Large intestine (tissue), 12 donors: ENCODE measurements at places on chromosomes 4 and X. TPM values are rescaled to one million over a fixed set of nuclear protein-coding genes. Genes with fewer than 3 reads are reported as not detected.

TRIML1 gene
- polyA plus RNA-seq, result not detected

DNA sequence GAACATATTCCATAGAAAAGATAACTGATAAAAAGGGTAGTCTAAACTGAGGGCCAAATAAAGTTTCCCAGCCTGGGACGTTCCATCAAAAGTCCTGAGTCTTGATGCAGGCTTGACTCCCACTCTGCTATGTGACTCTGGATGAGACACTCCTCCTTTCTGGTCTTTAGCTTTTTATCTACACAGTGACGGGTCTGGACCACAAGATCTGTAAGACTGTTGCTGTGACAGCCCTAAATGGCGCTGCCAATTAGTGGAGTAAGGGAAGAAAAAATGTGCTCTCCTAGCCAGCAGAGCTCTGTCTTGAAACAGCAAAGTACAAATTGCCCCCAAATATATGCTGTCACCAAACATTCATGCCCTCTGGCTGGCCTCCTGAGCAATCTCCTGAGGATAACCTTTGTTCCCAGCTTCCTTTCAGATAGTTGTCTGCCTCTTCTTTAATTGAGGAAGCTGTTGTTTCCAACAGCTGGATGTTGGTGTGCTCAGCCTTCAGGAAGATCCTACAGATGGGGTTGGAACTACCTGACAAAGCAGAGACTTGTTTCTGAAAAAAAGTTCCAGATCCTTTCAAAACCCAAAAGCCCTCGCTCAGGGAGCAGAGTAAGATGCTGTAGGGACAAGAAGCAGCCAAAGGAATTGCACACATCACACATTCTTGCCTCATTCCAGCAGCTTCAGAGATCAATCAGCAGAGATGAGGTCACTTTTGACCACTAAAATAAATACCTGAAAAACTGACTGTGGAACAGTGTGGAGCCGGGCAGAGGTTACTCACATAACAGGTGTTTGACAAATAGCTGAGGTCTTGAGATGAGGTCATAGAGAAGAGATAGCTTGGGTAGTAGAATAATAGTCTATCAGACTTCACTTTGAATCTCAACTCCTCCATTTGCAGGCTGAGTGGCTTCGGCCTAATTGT, 383.4 kb upstream of the FGF13 start:
- DNase-seq, result no peak

- no peak for DNase-seq
These were observed 174.7 kb downstream of the DACH2 start for GRCh38 chrX:86322913-86323312.

DNA sequence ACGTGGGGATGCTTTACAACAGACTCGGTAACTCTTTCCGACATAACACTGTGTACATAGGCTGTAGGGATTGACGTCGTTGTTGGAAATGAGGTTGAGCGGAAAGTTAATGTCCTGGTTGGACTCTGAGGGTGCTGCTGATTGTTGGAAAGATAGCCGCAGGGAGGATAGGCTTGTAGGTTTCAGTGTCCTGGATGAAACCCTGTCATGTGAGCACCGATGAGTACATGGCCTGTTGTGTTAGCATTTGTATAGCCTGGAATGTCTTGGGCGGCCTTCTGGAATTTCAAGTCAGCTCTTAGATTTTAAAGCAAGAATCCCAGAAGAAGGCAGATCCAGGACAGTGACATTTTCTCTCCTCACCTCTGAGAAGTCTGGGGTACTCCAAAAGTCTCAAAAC, 63.3 kb downstream of the TBC1D14 start:
- DNase-seq, result peak; percentile 54

MTNR1A gene
- 0.48 TPM for polyA plus RNA-seq

GRCh38 chr4:80225595-80225994, 28.3 kb downstream of the PRDM8 start:
- no peak for DNase-seq

NWD2 gene
- polyA plus RNA-seq, result 0.64 TPM
